ENCODE measurements at places on chromosomes 11 and 22.

DNA sequence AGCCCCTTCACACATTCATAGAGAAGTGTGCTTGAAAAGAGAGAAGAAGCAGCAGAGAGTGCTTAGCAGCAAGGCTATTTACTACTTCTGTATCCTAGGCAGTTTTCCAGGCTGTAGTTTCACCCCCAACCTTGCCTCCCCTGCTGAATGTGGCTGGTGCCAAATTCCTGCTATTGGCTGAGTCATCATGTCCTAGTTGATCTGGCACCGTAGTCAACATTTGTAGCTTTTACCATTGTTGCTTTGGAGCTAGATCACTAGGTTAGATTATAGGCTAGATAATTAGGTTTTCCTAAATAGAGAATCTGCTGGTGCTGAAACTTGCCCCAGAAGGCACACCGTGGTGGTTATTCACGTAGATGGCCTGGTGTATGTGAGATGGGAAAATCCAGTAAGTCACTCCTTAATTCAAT, 32.7 kb downstream of the ARHGAP42 start:
- DNase-seq = peak; percentile 79

GRCh38 chr11:59216641-59217564, 4.2 kb upstream of the MPEG1 start:
- DNase-seq = no peak

DNA sequence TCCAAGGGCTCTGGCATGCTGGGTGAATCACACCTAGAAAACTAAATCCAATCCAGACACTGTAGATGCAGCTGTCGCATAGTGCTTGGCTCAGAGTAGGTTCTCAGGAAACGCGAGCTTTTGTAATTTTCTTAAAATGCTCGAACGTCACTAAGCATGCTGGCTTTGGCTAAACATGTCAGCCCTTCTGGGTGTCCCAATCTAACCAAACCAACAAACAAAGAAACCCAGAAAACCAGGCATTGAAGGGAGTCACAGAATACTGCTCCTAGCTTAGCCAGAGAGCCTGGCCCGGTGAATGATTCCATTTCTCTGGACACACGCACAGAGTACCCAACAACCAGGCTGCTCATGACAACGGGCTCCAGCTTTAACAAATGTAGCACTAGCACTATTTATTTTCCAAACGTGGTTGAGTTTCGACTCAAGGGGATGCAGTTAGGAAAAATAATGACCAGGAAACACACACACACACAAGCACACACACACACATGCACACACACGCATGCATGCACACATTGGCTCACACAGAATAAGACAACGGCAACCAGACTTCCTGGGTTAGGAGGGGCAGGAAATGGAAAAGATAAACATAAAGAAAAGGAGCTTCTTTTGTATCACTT, 492.6 kb downstream of the MIAT start:
- no peak for DNase-seq

GRCh38 chr11:117279711-117280376, 11.3 kb upstream of the BACE1-AS start:
- DNase-seq = no peak

GRCh38 chr11:3867209-3868091, 12.0 kb downstream of the STIM1 start:
- DNase-seq = no peak

DNA sequence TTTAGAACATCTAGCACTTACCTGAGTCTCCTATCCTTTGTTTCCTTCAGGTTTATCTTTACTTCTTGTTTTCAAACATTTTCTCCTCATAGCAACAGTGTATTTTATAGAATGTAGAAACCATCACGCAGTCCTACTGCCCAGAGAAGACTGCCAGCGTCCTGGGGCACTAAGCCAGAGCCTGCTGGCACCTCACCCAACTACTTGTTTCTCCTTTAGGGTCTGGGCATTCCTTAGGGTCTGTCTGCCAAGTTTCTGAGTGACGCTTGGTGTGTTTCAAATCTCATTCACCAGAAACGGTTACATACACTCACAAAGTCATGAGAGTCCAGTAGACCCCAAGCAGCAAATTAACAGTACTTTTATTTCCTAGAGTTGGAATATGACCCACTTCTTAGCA, 49.6 kb upstream of the SLC25A1 start:
- DNase-seq = peak; percentile 10

GRCh38 chr11:63845303-63845702, 6.4 kb downstream of the MARK2 start:
- no peak for DNase-seq

DNA sequence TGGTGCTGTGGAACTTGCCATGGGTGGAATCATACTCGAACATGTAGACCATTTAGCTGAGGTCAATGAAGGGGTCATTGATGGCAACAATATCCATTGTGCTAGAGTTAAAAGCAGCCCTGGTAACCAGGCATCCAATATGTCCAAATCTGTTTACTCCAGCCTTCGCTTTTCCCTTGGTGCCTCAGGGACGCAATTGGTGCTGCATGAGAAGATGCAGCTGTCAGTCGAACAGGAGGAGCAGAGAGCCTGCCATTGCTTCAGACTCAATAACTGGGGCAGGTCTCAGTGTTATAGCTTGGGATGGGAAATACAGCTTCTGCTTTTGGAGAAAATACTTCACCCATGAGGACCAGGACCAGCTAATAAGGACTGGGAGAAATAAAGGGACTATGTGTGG, 5.0 kb upstream of the MCHR1 start:
- no peak for DNase-seq

DNA sequence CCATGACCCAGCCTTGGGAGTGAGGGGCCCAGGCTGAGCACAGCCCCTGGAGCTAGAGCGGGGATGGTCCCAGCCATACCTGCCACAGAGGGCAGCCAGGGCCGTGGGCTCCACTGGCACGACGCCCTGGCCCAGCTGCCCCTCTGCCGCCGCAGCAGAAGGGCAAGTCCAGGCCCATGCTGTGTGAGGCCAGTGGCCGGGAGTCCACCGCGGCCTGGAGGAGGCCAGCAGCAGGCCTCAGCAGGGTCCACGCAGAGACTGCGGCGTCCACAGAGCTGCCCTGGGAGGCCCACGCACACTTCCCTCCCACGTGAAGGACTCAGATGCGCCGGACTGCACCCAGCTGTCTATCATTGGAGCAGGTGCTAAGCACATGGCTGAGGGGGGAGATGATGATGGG, 23.5 kb downstream of the MOB2 start:
- no peak for DNase-seq
